ENCODE measurements at places on chromosomes 4 and X.

GRCh38 chr4:151541389-151542071, 132.6 kb downstream of the FHIP1A start:
- DNase-seq: no peak

- DNase-seq: no peak
These were observed 246.3 kb upstream of the TAPT1 start for GRCh38 chr4:16472537-16472936.

DNA sequence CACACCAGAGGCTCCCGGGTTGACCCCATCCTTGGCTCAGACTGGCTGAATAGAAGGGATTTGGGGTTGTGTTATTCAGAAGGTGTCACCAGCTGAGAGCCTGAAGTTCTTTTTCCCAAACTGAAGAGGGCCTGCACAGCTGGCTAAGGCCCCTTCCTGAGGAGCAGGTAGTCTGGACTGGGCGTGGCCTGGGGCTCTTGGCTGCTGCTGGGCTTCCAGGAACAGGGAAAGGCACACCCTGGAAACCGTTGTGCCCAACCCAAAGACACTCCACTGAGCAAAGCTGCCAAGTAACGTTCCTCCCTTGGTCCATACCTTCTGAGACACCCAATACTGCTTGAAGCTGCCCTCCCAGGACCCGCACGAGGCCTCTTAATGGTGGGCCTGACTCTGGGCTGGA, 8.3 kb upstream of the CXCR3 start:
- no peak for DNase-seq

- no peak for DNase-seq
These were observed 659.4 kb downstream of the PCDH19 start for GRCh38 chrX:99750721-99751120.

DNA sequence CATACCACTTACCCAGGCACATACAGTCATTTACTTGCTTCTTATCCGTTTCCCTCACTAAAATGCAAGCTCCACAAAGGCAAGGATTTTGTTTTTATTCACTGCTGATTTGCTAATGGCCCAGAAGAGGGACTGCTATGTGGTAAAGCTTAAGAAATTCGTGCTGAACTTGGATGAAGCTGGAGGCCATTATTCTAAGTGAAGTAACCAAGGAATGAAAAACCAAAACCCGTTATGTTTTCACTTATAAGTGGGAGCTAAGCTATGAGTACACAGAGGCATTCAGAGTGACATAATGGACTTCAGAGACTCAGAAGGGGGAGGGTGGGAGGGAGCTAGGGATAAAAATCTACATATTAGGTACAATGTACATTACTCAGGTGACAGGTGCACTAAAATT, 47.2 kb downstream of the RAB33B start:
- DNase-seq: no peak

DNA sequence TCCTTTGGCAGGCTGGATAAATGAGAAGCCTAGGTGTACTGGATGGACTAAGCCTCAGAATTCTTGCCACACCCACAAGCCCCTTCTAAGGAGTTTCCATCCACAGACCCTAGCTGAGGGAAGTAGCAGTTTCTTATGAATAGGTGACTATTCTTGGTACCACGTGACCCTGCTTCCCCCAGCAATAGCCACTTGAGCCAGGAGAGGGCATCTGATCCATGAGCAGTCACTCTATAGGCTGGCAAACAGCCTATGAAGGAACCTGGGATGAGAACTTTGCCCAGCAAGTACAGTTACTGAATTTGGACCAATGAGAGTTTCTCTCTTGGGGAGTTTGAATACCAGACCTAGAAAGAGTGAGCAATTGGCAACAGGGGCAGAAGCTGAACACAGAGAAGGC, 84.0 kb downstream of the RTL9 start:
- DNase-seq: no peak

DNA sequence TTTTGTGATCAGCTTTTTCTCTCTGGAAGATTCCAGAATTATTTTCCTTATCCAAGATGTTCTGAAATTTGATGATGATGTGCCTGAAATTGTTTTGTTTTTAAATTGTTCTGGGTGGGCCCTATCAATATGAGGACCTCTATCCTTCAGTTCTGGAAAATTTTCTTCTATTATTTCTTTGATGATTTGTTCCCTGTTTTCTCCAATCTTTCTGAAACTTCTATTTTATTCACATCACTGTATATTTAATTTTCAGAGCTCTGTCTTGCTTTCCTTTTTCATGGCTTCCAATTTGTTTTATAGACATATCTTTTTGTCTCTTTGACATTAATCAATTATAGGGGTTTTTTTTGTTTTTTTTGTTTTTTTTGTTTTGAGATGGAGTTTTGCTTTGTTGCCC, 12.2 kb upstream of the FNIP2 start:
- no peak for DNase-seq

DNA sequence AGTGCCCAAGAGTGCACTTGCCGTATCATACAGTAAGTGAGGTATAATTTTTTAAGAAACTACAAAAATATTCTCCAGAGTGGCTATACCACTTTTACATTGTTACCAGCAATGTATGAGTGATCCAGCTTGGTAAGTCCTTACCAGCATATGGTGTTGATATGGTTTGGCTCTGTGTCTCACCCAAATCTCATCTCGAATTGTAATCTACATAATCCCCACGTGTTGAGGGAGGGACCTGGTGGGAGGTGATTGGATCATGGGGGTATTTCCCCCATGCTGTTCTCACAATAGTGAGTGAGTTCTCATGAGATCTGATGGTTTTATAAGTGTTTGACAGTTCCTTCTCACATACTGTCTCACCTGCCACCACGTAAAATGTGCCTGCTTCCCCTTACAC, 44.8 kb downstream of the RBMX start:
- DNase-seq: no peak

GRCh38 chr4:159777689-159778088, 674.8 kb downstream of the RAPGEF2 start:
- no peak for DNase-seq

GRCh38 chr4:57193209-57193810, 83.1 kb upstream of the IGFBP7 start:
- no peak for DNase-seq

- no peak for DNase-seq
These were observed 440.4 kb upstream of the ZFP42 start for GRCh38 chr4:187555174-187555573.

GRCh38 chrX:129654652-129655546, at the start of gene APLN:
Gene APLN, minus strand, starts transcription at chrX:129654956. Its CDS starts 326 bp downstream, at chrX:129654630.
- DNase-seq: peak; percentile 55

- no peak for DNase-seq
These were observed 284.2 kb downstream of the PACRGL start for GRCh38 chr4:20984576-20984836.

- DNase-seq: no peak
These were observed 230.8 kb upstream of the ANKRD50 start for GRCh38 chr4:124943145-124943889.

- no peak for DNase-seq
These were observed 77.6 kb upstream of the FRMPD4 start for GRCh38 chrX:12060489-12061260.

DNA sequence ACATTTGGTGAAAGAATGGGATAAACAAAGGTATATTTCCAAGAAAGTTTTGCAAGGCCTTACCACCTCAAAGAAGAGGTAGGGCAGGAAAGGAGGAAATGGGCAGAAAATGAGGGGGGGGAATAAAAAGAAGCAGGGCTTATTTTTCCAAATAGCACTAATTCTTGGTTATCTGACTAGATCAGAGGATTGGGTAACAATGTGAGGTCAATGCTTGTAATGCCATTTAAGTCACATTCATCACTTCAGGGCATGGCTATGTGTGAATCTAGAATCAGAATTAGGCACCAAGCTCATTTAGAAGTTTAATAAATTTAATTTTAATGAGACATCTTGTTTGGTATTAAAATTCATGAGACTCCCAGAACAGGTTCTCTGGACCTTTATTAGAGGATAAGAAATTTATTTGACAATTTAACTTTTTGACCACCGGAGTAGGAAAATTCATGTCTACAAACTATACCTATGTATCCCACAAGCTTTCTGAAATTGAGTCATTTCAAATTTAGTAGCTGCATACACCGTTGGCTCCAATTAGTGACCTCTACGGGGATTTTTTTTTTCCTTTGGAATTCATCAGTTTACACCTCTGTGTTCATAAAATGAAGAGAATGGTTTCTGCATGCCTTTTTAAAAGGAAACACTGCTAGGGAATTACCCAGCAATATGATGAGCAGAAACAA, 1.4 kb upstream of the STS start:
- no peak for DNase-seq

DNA sequence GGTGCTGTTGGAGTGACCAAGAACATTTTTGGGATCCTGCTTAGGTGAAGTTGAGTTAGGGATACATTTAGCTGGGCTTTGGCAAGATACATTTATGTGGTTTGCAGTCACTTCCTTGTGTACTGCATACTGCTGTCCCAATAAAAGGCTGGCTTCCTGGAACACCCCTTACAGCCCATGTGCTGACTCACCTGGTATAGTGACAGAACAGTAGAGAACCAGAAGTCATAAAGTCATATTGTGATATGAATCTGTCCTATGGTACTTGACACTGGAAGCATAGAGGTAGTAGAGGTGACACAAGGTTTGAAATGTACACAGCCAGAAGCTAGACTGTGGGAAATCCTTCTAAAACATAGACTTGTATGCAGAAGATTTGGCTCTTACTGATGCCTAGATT, 55.3 kb upstream of the SLC25A43 start:
- no peak for DNase-seq

DNA sequence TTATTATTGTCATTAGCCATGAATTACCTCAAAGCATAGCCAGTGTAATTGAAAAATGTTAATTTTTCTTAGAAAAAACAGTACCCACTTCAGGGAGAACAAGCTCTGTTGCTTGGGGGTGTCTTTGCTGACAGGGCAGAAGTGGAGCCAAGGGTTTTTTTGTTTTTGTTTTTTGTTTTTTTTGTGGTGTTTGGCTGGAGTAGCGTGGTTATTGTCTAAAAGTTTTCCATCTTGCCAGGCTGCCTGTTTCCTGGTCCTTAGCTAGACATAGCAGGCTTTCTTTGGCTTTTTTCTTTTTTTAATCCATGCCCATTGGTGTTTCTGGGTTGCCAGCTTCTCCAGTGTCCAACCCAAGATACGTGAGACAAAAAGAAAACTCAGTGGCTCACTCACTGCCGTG, 61.5 kb downstream of the CASP3 start:
- DNase-seq: no peak

DNA sequence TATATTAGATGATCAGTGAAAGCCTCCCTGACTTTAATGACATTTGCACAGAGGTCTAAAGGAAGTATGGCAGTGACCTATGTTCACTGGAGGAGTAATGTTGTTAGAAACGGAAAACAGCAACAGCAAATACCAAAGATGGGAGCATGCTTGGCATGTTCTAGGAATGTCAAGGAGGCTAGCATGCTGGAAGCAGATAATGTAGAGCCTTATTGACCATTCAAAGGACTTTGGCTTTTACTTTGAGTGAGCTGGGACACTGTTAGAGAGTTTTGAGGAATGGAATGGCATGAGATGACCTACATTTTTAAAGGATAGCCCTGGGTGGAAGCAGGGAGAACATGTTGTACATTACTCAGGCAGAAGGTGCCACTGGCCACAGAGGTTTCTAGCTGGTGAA, 6.0 kb downstream of the RPA4 start:
- DNase-seq: no peak

DNA sequence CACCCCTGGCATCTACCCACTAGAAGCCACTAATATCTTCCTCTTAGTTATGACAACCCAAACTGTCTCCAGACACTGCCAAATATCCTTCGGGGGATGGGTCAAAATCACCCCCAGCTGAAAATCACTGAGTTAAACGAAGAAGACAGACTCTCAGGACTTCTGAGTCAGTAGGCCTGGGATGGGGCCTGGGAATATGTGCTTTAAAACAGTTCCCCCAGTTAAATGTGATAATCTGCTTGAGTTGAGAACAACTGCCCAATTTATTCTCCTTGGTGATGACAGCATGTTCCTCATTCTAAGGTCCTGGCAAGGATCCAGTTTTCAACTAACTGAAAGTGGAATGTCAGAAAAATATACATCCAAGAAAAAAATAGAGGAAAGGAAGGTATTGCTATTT, 52.4 kb downstream of the CBLL2 start:
- no peak for DNase-seq

GRCh38 chrX:14528629-14529289, 577 bp upstream of the GLRA2 start:
- peak; percentile 60 for DNase-seq

DNA sequence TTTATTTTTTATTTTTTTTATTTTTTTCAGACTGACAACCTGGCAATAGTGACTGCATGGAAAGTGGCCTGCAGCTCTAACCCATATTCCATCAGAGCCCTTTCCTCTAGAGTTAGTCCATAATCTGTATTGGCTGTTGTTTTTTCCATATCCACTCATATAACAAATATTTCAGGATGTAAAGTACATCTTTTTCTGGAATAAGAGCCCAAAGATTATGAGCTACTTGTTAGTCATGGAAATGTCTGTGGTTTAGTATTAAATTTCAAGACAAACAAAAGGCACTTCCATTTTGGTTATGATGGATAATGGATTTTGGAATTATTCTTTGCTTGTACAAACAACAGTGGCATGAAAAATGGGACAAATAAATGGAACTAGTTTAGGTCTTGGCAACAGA, 296.0 kb upstream of the HS3ST1 start:
- no peak for DNase-seq

GRCh38 chr4:3307891-3308575, 15.2 kb downstream of the RGS12 start:
- DNase-seq: no peak
